HT-29 (cell line): ENCODE measurements at places on chromosomes 12 and 14.

DNA sequence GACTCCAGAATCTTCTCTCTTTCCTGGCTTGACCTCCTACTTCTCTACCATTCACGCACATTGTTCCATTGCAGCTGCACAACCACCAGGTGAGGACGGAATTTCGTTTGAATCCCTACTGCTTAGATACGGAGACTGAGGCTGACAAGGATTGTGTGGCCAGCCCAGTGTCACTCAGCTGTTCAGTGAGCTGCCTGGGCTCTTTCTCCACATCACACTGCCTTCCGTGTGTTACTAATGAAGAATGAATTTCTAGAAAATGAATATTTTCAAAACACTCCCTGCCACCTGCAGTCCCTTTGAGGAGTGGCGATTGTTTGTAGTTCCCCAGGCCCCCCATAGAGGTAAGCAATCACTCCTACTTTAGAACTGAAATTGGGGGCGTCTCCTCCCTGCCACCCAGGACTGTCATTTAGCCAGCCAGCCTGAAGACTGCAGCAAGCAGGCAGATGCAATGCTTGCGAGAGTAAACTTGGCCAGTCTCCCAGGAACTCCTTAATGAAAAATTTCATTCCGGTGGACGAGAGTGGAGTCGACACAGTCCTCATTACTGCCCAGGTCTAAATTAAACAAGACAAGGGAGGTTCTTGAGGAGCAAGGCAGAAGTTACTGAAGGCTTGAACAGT lies 239.7 kb downstream of the SLC41A2 start:
- DNase-seq, result no peak

DNA sequence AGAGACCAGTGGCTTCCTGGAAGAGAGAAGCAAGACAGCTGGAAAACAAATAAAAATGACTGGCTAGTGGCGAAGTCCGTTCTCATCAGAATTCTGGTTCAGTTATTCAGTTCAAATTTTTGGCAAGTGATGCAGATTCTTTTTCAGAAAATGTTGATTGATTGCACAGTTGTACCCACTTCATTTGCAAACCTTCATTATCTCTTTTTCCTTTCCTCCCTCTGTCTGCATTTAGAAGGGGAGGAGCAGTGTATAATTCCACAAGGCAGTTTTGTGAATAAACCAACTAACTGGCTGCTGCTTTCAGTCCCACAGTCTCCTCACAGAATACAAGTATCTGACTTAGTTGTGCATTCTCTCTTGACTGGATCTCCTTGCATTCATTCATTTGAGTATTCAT lies 417.5 kb downstream of the NPAS3 start:
- no peak for DNase-seq

DNA sequence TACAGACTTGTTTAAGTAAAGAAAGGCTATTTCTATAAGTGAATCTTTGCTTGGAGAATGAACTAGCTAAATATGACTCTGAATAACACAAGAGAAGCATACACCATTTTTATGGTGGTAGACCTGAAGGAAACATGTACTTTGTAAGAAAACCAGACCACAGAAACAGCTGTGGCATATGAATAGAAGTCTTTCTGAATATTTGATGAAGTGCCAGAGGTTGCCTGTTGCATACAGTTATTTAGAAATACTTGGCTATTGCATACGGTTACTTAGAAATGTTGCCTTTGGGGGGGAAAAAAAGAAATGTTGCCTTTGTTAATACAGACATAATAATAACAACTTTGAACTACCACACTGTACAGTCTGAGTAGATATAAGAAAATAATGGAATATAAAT lies 16.8 kb upstream of the LEMD3 start:
- DNase-seq, result no peak

- DNase-seq, result peak; percentile 88
Measured at GRCh38 chr12:76084863-76085519, 506 bp upstream of the NAP1L1 start.

DNA sequence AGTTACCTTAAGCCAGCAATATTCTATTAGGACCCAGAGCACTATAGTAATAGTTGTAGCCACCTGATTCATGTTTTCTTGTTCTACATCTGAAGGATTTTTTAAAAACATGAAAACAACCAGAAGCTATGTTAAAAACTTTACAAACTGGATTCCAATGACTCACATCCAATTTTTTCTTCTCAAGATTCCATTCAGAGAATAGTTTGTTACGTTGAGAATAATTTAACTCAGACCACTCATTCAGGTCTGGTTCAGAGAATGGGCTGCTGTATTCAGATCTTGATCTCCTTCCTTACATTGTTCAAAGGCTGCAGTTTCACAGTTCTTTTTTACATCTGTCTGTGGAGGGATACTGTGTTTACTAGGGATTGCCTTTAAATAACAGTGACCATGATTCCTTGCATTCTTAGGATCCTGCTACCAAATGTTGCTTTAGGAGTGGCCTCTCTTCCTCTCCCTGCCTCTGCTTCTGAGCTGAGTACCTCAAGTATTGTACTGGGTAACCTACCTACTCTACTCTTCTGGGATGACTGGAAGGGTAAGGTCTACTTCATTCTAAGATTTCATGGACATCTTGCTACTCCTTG lies 448.0 kb upstream of the FBXO33 start:
- DNase-seq, result no peak
